ENCODE measurements at places on chromosomes 1 and 21.
A peak's percentile ranks its signal among the peaks of the same experiment; 100 is the strongest.

GRCh38 chr1:246214708-246215509, 292.2 kb downstream of the SMYD3 start:
- no peak for DNase-seq

DNA sequence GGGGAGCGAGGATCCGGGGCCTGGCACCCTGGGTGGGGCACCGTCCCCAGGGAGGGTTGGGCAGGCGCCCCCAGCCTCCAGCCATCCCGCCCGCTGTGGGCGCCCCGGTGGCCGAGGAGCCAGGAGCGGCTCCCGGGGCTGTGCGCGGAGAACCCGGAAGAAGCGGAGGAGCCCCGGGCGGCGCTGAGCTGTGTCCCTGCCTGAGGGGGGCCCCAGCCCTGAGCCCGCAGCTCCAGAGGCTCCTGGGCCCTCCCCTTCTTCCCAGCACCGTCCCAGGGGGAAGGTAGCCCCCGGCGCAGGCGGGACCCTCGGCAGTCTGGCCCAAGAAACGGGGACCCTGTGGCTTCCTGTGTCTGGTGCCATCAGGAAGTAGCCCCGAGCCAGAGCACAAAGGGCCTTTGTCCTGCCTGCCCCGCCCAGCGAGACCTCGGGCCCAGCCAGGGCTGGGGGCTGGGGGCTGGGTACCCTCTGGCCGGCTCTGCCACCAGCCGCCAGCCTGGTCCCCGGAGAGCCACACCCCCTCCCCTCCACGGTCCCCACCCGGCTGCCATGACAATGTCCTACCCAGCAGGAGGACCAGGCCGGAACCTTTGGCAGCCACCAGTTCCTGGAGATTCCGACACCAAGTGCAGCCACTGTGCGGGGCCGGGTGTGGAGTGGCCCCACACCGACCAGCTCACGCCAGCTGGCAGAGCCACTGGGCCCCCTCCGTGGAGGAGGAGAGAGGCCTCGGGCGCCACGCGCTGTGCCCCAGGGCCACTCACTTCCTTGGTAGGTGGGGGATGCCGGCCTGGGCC, 15.6 kb upstream of the TTLL10 start:
- no peak for DNase-seq

- no peak for DNase-seq
Observed at GRCh38 chr1:168437821-168438220, 106.0 kb downstream of the XCL2 start.

DNA sequence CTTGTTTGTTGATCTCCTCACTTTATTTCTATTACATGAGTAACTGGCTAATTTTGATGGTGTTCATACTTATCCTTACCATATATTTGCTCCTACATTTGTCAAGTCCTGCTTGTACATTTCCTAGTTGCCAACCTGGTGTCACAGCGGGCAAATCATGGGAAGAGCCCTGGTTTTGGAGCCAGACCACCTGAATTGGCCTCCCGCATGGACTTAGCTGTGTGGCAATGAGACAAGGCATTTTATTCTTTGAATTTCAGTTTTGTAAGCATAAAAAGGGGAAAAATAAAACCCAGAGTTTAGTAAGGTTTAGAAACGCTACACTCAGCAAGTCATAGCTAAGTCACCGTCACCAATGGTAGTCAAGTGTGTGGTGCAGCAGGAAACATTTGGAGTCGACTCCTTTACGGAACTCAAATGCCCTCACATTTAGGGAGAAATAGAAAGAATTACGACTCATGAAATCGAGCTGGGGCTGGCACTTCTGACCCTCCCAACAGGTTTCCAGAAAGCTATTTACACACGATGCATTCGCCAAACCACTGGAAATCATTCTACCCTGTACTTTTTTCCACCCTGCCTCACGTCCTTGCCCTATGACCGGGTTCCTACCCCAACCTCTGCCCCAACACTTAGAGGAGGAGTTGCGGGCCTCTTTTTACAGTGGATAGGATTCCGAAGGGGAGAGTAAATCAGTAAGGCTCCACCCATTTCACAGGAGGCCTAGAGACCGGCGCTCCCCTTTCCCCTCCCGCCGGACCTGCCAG, 492 bp upstream of the PGM1 start:
- DNase-seq: no peak

DNA sequence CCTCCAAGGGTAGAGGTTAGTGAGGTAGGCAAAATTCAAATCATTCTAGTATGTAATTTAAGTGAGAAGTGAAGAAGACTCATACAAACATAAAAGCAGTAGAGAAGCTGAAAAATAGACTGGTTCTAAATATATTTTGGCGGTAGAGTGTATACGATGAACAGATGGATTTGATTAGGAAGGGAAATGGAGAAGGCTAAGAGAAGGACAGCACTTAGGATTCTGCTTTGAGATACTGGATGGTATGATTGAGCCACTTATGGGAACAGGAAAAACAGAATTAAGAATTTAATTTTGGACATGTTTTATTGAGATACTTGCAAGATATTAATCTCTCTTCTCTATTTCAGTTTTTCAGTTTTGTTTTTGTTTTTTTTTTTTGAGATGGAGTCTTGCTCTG, 60.1 kb downstream of the EPB41 start:
- DNase-seq: no peak

DNA sequence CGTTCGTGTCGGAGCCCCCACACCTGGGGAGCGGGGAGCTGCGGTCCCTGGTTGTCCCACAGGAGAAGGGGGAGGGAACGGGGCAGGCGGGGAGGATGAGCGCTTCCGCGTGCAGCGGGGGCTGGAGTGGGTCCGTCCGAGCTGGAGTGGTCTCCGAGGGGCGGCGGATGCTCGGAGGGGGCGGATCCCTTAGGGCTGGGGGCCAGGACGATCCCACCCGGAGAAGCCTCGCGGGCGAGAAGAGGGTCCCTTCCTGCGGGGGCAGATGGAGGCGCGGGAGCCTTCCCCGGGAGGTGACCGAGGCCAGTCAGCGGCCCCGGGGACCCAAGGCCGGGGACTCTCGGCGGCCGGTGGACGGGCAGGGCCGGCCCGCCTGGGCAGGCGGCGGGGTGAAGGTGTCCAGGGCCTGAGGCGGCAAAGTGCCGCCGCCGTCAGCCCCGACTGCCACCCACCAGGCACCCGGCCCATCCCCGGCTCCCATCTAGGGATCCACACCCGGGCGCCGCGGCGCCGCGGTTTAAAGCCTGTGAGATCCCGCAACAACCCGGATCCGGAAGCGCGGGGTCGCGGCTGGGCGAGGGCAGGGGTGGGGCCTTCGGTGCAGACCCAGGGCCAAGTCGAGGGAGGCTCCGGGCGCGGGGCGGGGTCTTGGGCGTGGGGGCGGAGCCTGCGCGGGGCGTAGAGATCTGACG, 5.3 kb upstream of the CCDC27 start:
- peak; percentile 81 for DNase-seq

GRCh38 chr21:30592140-30592539, at the start of gene KRTAP6-3:
KRTAP6-3 (plus strand) TSS chr21:30592440; CDS start chr21:30592446, 6 bp downstream.
- DNase-seq: no peak

DNA sequence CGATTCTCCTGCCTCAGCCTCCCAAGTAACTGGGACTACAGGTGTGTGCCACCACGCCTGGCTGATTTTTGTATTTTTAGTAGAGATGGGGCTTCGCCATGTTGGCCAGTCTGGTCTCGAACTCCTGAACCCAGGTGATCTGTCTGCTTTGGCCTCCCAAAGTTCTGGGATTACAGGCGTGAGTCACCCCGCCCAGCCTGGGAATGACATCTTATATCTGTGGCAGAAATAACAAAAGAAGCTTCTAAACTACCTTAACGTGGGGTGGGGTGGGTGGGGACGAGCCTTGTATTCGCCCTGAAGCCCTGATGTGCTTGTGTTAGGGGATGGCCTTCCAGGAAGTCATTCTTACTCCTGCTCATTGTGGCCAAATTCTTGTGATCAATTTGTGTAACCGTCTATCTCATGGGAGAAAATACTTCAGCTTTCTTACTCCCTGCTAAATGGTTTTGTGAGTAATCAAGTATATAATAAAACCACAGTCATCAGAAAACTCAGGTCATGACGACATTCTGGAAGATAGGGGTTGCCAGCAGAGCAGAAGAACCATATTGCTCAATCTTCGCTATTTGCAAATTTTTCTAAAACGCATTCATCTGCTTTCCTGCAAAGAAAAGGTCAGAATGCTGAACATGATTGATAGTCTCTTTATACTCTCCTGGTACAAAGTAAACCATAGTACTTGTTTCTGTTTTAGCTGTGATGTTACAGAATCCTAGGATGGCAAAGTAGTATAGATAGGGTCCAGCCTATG, 63.2 kb downstream of the DIRAS3 start:
- no peak for DNase-seq

- DNase-seq: peak; percentile 9
Observed at GRCh38 chr1:24191860-24192259, 4.8 kb upstream of the IFNLR1 start.

DNA sequence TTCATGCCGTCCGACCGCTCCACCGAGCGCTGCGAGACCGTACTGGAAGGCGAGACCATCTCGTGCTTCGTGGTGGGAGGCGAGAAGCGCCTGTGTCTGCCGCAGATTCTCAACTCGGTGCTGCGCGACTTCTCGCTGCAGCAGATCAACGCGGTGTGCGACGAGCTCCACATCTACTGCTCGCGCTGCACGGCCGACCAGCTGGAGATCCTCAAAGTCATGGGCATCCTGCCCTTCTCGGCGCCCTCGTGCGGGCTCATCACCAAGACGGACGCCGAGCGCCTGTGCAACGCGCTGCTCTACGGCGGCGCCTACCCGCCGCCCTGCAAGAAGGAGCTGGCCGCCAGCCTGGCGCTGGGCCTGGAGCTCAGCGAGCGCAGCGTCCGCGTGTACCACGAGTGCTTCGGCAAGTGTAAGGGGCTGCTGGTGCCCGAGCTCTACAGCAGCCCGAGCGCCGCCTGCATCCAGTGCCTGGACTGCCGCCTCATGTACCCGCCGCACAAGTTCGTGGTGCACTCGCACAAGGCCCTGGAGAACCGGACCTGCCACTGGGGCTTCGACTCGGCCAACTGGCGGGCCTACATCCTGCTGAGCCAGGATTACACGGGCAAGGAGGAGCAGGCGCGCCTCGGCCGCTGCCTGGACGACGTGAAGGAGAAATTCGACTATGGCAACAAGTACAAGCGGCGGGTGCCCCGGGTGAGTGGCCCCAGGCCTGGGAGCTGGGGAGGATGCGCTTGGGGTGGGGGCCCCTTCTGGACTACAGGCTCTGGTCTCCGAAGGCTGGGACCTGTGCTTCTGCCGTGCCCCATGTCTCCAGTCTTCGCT, 1.1 kb downstream of the SKI start:
- DNase-seq: no peak

DNA sequence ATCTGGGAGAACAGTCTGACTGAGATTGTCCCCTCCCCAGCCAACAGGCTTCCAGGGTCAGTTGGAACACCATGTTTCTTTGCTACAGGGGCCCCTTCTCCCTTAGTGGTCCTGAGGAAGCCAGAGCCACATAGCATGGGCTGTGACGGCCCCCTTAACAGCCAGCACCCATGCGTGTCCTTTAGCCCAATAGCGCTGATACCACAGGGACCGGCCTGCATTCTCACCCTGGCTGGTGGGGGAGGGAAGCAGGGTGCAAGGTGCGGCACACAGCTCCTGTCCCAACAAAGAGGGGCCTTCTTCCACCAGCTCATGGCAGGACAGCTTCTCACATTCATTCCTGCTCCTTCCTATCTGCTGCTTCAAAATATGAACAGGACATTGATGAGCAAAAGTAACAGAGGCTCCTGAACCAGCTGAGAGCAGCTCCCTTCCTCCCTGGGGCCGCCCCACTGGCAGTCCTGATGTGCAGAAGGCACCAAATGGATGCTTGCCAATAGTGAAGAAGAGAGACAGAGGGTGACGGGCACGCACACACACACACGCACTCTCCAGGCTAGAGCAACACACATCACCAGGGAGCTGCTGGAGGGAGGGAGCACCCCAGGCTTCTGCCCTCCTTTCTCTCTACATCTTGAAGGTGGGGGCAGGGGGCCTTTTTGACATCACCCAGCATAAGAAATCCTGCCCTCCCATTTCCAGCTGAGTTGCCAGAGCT, 99.4 kb downstream of the CRYAA start:
- DNase-seq: no peak

DNA sequence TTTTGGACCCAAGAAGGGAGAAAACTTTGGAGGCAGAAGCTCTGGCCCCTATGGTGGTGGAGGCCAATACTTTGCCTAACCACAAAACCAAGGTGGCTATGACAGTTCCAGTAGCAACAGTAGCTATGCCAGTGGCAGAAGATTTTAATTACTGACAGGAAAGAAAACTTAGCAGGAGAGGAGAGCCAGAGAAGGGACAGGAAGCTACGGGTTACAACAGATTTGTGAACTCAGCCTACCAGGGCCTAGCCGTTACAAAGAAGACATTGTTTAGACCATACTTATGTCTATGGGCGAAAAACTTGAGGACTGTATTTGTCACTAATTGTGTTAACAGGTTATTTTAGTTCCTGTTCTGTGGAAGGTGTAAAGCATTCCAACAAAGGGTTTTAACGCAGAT, 10.4 kb upstream of the ACOT11 start:
- no peak for DNase-seq

GRCh38 chr1:46749921-46750404, 31.0 kb upstream of the EFCAB14 start:
- DNase-seq: no peak

DNA sequence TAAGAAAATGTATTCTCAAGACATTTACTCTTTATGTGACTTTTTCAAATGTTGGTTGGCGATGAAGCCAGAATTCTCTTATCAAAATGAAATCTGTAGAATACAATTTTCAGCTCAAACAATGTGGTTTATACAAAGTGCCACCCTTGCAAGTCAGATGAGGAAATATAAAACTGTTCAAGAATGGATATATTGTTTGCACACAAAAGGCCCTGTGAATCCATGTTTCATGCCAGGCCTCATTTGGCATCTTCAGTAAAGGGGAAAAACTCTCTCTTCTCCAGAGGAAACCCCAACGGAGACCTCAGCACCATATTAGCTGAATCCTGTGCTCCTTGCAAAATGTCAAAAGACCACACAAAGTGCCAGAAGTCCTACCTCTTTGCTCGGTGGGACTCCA, 310.4 kb downstream of the RRAGC start:
- no peak for DNase-seq

DNA sequence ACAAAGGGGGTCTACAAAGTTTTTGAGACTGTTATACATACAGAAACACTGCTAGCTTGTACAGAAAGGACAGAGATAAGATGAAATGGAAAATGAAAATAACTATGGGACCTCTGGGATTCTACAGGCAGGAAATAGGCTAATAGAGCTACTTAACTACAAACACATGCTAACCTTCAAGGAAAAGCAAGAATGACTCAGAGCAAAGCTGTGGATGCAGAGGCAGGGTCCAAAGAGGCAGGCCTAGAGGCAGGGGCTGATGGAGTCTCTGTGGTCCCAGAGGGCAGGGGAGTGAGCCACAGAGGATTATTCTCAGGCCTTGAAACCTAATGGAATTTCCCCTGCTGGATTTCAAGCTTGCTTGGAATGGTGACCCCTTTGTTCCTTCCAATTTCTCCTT, 18.7 kb upstream of the GOLT1A start:
- no peak for DNase-seq

- no peak for DNase-seq
Observed at GRCh38 chr21:26405735-26406361, 167.2 kb downstream of the CYYR1 start.

GRCh38 chr1:75600781-75601180, 10.1 kb downstream of the SLC44A5 start:
- no peak for DNase-seq

DNA sequence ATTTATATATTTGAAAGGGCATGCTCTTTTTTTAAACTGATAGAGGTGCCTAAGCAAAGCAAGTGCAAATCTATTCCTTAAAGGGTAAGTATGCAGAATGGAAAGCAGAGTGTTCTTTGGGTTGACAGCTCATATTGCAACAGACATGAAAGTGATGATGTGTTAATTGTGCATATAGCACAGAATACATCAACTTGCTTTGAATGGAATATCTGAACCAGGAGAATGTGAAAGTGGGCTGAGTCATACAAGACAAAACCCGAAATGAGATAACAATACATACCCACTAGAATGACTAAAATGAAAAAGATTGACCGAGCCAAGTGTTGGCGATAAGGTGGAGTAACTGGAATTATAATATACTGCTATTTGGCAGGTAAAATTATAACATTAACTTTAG, 4.3 kb downstream of the CR1 start:
- no peak for DNase-seq

All from activated T-cell treated with anti-CD3 and anti-CD28 coated beads for 4 hours (primary cell).